Airway epithelial cell (primary cell): ENCODE measurements at places on chromosomes 6 and 20. TPM values are rescaled to one million over a fixed set of nuclear protein-coding genes. Genes with fewer than 3 reads are reported as not detected.

Gene SAMD5
- 0.37 and 0.56 TPM in 2 replicates for total RNA-seq

Gene RIPOR3
- total RNA-seq = 0.05 and 0.56 TPM in 2 replicates

Gene TGM3
- total RNA-seq = 0.14 and 0.35 TPM in 2 replicates

Gene C20orf202
- total RNA-seq = 0.05 TPM in 1 of 2 replicates, not detected in the other

Gene OR2J3
- total RNA-seq = not detected in 2 replicates
